Osteoblast (primary cell): ENCODE measurements at places on chromosomes 12 and 14. TPM values are rescaled to one million over a fixed set of nuclear protein-coding genes. Genes with fewer than 3 reads are reported as not detected.

The CLMN gene
- total RNA-seq = 1.1 and 1.5 TPM in 2 replicates

The MYO1H gene
- total RNA-seq = 1.5 TPM in 1 of 2 replicates, not detected in the other

- H3K4me3 ChIP-seq = no peak overlapping the region
- no peak for DNase-seq
- H3K4me1 ChIP-seq = peaks cover 30% of the 10 kb centered on the region
Observed at GRCh38 chr12:49201595-49202295, 12.9 kb upstream of the TUBA1A start.

DNA sequence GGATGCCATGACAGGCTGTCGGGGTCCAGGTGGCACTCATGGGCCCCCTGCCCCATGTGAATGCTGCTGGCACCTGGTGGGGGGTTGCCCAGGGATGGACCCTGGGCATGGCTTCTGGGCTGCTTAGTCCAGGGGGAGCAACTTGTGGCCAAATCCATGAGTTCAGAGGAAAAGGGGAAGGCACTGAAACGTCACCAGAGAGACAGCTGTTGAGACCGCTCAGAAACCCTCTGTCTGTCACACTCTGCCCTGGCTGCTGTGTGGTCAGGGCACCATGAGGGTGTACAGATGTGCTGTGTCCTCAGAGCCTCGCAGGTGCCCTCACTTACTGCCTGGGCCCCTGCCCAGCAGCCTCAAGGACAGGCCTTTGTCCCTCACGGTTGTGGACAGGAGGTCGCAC lies 9.4 kb downstream of the CLBA1 start:
- H3K27ac ChIP-seq = no peak overlapping the region
- H3K4me3 ChIP-seq = no peak overlapping the region
- H3K36me3 ChIP-seq = peaks cover 32% of the 10 kb centered on the region
- no peaks in the 10 kb centered on the region for H3K4me1 ChIP-seq
- DNase-seq = no peak

DNA sequence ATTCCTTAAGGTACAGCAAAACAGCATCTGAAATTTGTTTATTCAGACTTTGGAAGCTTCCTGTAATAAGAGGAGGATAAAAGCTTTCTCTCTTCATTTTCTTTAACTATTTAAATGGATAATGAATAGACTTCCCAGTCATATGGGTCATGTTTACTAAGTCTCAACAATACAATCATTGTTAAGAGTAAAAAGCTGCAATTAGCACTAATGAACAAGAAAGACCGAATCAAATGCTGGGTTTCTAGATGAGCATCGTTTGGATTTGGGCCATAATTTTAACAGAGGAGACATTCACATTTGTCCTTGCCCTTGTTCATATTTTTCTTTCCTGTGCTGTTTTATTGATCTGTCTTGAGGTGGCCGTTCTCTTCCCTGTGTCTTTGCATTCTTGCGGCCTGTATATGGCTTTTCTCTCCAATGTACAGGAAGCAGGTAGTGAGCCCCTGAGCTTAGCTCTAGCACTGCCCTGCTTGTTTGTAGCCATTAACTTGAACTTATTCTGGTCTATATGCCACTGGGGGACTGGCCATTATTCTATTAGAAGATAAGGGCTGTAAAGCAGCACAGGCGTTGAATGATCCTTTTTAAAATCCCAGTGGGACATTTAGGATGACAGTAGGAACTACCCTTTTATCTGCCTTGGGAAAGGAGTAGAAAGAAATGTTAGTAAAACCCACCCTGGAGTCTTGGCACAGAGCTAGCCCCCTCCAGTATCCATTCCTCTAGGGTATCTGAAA lies 34.6 kb downstream of the ABHD12B start:
- no peaks in the 10 kb centered on the region for H3K27me3 ChIP-seq
- peaks cover 75% of the 10 kb centered on the region for H3K36me3 ChIP-seq
- DNase-seq = no peak
- H3K4me1 ChIP-seq = no peaks in the 10 kb centered on the region

DNA sequence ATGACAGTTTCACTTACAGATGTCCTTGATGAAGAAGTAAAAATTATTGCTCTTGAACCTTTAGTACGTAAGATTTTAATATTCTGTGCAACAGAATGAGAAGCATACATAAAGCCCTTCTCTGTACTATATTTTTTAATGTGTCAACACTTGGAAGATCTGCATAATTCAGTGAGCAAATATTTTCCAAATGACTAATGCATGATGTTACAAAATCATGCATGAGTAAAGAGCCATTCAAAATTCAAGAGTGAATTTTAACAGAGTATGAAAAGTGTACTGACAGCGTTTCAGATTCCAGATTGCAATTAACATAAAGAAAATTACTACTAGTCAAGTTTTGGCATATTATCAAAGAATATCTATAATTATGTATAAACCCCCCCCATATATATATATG lies 101.4 kb upstream of the BBS10 start:
- H3K36me3 ChIP-seq = no peaks in the 10 kb centered on the region
- peak overlapping the region; percentile 52 for H3K27ac ChIP-seq
- H3K27me3 ChIP-seq = no peaks in the 10 kb centered on the region
- no peak overlapping the region for H3K4me3 ChIP-seq

- no peak overlapping the region for H3K4me3 ChIP-seq
- peaks cover 81% of the 10 kb centered on the region for H3K36me3 ChIP-seq
- DNase-seq = peak; percentile 11
Observed at GRCh38 chr12:132814232-132814631, 14.4 kb downstream of the GOLGA3 start.

DNA sequence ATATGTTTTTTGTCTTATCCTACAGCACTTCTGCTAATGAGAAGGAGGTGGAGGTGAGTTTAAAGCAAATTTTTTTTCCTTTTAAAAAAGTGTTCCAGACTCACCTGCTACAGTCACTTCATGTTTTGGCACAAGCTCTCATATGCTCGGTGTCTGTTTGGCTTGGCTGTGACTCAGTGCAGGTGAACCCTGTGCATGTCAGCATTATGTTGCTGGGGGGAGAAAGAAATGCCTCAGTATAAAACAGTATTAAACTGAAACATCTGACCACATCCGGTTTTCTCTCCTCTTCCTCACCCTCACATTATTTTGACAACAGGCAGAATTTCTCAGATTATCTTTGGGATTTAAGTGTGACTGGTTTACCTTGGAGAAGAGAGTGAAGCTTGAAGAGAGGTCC lies 105.2 kb downstream of the DNAI7 start:
- peaks cover 8% of the 10 kb centered on the region for H3K27me3 ChIP-seq
- H3K4me3 ChIP-seq = no peak overlapping the region
- H3K4me1 ChIP-seq = no peaks in the 10 kb centered on the region
- no peaks in the 10 kb centered on the region for H3K36me3 ChIP-seq
- no peak for DNase-seq
- H3K27ac ChIP-seq = no peak overlapping the region

DNA sequence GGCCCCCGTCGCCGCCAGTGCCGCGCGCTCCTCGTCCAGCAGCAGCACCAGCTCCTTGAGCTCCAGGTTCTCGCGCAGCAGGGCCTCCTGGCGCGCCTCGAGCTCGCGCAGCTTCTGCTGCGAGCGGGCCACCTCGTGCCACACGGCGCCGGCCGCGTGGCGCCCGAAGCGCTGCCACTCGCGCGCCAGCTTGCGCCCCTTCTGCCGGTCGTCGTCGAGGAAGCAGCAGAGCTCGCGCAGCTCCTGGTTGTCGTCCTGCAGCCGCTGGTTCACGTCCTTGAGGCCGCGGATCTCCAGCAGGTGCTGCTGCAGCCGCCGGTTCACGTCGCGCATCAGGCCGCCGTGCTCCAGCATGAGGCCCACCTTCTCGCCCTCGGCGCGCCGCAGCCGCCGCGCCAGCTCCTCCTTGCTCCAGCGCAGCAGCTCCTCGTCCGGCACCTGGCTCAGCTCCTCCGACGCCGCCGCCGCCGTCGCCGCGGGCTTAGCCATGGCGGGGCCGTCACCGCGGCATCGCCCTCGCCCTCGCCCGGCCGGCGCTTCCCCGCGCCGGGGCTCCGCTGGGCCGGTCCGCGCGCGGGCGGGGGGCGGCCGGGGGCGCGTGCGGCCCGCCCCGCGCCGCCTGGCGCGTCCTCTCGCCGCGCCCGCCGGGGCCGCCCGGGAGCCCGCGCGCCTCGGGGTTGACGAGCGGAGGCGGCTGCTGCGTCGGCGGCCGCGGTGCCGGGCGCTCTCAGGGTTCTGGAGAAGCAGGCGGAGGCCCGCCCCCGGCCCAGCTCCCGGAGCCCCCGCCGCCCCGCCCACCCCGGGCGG lies at the start of gene CCDC85C:
CCDC85C (minus strand) TSS at position 737 of the 807 bp plus-strand sequence; CDS start at position 489, 248 bp downstream.
- H3K27me3 ChIP-seq = no peaks in the 10 kb centered on the region
- peak within 1 kb of the TSS; percentile 37 for H3K27ac ChIP-seq
- H3K4me1 ChIP-seq = peaks cover 21% of the 10 kb centered on the region
- peak within 1 kb of the TSS; percentile 84 for H3K4me3 ChIP-seq

DNA sequence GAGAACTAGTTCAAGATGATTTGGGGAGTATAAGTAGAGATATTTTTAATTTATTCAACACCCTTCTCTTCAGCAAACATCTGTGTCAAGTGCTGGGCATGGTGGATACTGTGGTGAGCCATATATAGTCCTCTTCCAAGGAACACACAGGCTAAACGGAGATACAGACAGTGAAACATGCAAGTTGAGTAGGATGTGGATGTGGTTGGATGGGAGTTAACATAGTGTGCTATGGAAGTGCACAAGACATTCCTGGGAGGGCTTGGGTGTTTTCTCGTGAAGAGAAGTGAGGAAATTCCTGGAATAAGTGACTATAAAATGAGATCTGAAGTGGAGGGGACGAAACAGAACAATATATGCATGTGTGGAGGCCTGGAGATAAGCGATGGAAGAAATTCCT lies 181.1 kb upstream of the NPAS3 start:
- H3K27ac ChIP-seq = no peak overlapping the region
- no peaks in the 10 kb centered on the region for H3K36me3 ChIP-seq
- no peak overlapping the region for H3K4me3 ChIP-seq

- peaks cover 4% of the 10 kb centered on the region for H3K4me1 ChIP-seq
- H3K36me3 ChIP-seq = no peaks in the 10 kb centered on the region
- no peak for DNase-seq
- peaks cover 70% of the 10 kb centered on the region for H3K27me3 ChIP-seq
Observed at GRCh38 chr12:94767956-94768355, 117.6 kb upstream of the TMCC3 start.

- no peak for DNase-seq
- H3K27me3 ChIP-seq = no peaks in the 10 kb centered on the region
- no peak overlapping the region for H3K4me3 ChIP-seq
- H3K4me1 ChIP-seq = no peaks in the 10 kb centered on the region
- no peaks in the 10 kb centered on the region for H3K36me3 ChIP-seq
Observed at GRCh38 chr12:105459760-105460330, 129.4 kb downstream of the C12orf75 start.
